ENCODE measurements at places on chromosomes 13 and 19.

DNA sequence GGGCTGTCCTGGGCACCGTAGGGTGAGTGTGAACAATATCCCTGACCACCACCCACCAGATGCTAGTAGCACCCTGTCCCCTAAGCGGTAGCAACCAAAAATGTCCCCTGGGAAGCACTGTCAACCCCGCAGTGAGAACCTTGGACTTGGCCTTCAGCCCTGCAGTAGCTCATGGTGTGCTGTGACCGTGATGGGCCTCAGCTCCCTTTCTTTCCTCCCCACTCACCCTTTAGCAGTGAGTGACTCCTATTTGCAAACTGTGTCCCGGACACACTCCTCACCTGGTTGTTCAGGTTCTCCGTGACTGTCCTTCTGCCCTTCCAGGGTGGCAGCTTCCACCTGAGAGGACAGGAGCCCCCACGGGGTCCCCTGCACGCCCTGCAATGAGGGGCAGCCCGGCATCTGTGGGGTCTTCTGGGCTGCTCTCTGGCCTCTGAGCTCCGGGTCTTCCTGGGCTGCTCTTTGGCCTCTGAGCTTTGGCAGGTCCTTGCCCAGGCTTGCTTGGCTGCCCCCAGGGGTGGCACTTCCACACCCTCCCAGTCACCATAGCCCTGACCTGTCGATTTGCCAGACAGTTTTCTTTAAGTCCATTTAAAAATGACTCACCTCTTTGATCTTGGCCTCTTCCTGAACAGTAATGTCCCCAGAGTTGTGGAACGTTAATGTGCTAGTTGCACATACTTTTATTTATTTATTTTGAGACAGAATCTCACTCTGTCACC lies 3.8 kb downstream of the KDM4B start:
- no peak for DNase-seq

DNA sequence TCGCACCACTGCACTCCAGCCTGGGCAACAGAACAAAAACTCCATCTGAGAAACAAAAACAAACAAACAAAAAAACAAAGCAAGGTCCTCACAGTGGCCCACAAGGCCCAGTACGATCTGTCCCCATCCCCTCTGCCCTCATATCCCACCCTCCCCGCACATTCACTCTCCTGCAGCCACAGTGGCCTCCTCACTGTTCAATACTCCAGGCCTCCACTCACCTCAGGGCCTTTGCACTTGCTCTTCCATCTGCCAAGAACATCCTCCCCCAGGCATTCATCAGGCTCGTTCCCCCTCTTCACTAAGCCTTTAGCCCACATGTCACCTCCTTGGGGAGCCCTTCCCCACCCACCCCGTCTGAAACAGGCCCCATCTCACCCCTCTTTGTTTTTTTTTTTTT lies 4.6 kb downstream of the TMEM143 start:
- DNase-seq: no peak

DNA sequence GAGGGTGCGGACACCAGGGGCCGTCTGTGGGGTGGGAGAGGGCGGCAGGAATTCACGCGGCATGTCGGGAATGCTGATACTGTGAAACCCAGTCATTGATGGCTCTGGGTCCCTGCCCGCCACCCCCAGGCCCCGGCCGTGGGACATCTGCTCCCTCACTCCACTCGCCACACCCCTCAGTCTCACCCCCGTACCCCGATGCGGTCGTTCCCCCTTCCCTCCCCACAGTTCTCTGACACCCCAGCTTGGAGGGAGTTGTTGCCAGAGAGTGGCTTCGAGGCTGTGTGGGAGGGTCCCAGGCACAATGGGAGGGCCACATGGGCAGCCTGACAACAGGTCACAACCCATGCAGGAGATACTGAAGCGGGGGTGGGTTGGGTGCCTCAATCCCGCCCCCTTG lies 1.8 kb downstream of the MAG start:
- DNase-seq: no peak

GRCh38 chr19:14369399-14370168 lies 11.7 kb upstream of the ADGRE5 start:
- DNase-seq: no peak

- DNase-seq: no peak
These were observed 5.2 kb downstream of the TMEM255B start for GRCh38 chr13:113763961-113764792.

DNA sequence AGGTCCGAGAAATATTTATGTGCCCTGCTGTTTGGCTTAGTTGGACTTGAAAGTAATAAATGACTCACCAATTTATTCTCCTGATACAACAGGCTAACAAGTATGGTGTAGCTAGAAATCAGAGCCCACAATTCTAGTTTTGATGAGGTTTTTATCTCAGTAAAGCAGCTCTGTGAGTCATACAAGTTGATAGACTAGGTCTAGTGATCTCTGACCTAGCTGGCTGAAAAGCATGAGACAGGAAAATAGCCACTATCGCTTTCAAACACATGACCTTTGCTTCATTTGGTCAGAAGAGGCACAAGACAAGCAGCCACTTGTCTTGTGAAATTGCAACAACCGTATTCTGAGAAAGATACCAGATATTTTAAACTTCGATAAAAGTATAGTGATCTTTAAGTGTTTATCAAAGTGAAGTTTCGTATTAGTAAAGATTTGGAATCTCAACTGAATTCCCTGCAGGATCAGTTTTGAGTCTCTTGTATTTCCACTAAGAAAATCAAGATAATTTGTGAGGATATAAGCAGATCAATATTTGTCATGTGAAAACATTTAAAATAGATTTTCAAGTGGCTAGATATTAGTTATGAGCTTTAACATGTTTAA lies 126.7 kb downstream of the MAB21L1 start:
- peak; percentile 54 for DNase-seq

DNA sequence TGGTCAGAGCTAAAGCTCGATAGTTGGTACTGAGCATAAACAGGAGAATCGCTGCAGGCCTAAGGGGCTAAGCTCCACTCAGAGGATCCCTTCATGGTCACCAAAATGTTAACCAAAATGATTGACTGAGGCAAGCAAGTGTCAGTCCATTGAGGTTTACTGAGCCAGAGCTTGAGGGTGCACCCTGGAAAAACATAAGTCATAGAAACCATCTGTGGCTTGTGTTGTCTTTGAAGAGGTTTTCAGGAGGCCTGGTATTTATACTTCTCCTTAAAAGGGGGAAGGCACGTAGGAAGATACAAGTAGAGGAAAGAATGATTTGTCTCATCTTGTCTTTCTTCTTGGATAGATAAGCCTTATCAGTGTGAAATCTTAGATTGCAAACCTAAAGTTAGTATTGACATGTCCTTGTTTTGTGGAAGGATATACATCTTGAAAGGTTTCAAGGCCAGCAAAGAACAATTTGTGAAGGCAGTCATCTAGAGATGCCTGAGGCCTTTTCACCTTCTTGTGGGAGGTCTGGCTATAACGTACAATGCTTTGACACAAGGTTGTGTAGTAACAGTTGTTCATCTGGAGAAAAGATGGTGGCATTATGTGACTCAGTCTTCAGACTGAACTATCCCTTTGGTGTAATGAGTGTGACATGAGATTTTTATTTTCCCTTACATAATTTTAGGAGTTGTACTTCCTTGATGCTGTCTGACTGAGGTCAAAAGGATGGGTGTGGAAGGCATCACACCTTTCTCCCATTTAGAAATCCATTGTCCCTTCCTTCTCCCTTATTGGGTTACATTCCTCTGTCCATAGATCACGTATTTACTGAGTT lies 14.7 kb upstream of the CEACAM6 start:
- DNase-seq: no peak

GRCh38 chr19:58218899-58219298 lies 9.8 kb upstream of the ZNF544 start:
- DNase-seq: peak; percentile 69

DNA sequence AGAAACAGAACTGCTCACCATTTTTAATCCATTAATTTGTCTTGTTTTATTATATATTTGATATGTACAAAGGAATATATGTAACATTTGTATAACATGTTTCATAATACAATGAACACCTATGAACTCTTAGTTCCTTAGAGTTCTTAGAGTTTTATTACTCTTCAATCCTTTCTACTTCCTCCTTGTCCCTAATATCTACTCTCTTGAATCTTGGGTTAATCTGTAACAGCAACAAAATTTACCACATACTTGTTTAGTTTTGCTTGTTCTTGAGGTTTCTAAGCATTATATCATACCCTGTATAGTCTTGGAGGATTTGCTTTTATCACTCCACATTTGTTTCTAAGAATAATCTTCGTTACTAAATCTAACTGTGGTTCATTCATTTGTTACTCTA lies 151.4 kb downstream of the PDS5B start:
- DNase-seq: no peak

- no peak for DNase-seq
These were observed 25.2 kb downstream of the RXFP2 start for GRCh38 chr13:31764556-31764955.

- no peak for DNase-seq
These were observed 87.8 kb downstream of the KLF12 start for GRCh38 chr13:74046431-74046830.

GRCh38 chr13:22427066-22427465 lies 753.7 kb upstream of the SGCG start:
- DNase-seq: no peak

DNA sequence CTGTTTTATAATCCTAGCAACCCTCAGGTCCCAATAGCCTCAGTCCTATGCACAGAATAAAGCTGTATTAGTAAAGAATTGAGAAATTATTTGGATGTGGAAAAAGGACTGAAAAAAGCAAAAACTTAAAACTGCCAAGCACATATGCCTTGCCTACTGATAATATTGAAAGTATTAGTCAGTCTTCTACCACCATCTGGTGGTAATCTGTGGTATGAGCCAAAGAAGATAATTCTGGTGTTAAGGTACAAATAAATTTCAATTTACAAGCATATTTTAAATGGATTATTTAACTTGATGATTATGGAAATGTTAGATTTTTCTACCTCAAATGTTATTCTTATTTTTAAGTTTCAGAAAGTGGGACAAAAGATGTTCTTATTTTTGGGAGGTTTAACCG lies 460.3 kb upstream of the KLHL1 start:
- DNase-seq: peak; percentile 64

- DNase-seq: no peak
These were observed 65.5 kb downstream of the RASA3 start for GRCh38 chr13:114066956-114067355.

- peak; percentile 82 for DNase-seq
These were observed 33.0 kb downstream of the KCTD4 start for GRCh38 chr13:45167611-45168554.

DNA sequence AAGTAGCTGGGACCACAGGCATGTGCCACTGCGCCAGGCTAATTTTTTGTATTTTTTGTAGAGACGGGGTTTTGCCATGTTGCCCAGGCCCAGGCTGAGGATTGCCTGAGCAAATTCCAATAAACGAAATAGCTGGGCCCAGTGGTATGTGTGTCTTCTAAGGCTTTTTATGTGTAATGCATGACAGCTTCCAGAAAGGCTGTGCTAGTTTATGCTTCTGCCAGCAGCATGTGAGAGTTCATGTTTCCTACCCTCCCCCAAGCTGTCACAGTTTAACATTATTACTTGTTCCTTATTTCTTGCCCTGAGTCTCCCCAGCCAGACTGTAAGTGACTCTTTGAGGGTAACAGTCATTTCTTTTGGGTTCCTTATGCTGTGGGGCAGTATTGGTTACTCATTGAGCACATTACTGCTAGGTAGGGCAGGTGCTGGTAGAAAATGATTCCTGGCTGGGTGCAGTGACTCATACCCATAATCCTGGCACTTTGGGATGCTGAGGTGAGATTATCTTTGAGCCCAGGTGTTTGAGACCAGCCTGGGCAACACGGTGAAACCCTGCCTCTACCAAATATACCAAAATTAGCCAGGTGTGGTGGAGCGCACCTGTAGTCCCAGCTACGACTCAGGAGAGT lies 13.6 kb downstream of the GPATCH1 start:
- DNase-seq: no peak

DNA sequence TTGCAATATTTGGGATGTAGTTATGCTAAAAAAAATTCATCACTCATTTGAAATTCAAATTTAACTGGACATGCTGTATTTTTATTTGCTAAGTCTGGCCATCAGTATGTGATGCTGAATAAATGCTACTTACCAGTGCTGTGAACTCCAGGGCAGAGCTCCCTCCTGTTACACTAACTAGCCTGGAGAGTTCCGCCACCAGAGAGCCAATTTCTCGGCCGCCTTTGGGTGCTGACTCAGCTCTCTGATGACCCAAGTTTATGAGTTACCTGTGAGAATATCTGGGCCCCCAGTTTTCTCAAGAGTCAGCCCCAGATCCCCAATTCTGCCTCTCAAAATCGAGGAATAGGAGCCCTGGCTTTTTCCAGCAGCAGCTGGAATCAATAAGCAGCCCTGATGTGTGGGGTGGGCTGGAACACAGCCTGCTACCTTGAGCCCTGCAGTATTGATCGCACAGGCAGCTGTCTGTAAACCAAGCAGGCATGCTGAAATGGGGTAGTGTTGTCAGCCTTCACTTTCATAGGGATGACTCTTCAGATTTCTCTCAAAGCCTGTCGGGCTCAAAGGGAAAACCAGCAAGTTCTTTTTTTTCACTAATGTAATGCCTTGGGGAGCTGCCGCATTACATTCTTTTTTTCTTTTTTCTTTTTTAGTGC lies 113.7 kb downstream of the DNAJC15 start:
- DNase-seq: no peak

DNA sequence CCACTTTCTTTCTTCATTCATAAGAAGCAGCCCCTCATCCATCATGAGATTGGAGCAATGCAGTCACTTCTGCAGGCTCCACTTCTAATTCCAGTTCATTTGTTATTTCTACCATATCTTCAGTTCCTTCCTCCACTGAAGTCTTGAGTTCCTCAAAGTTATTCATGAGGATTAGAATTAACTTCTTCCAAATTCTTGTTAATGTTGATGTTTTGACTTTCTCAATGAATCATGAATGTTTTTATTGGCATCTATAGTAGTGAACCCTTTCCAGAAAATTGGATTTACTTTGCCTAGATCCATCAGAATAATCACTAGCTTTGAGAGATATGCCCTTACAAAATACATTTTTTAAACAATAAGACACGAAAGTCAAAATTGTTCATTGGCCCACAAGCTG lies 2567.7 kb upstream of the PCDH20 start:
- no peak for DNase-seq

DNA sequence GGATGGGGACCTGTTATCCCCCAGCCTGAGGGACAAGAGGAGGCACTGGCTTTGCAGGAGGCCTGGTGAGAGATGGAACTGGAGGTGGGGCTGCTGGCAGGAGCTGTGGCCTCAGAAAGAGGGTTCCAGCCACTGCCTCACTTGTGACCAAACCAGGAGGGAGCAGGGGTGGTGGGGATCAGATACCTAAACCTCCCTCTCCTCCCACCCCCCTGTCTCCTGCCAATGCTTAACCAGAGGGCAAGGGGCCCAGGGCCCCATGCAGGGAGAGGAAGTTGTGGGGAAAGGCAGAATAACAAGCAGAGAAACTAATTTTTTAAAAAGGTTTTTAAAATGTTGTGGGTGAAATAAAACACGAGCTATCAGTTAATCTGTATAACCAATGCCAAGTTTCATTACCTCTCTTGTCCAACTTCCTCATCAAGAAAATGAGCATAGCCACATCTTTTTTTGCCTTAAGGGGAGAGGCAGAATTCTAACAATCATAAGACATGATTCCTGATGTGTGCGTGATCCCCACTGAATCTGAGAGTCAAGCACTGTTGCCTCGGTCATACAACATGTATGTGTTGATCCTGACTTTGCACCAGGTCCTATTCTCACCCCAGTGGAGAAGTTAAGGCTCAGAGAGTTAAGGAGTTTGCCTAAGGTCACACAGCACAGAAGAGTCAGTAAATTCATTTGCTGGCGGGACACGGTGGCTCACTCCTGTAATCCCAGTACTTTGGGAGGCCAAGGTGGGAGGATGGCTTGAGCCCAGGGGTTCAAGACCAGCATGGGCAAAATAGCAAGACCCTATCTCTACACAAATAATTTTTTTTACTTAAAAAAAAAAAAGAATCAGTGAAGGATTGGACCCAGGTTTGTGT lies 12.9 kb downstream of the FXYD5 start:
- no peak for DNase-seq

GRCh38 chr13:41934120-41934519 lies 26.8 kb downstream of the VWA8 start:
- DNase-seq: no peak

All from erythroblast (primary cell).